ENCODE measurements at places on chromosomes 12 and 14.

- DNase-seq = no peak
Observed at GRCh38 chr14:91009501-91010152, 50.8 kb downstream of the RPS6KA5 start.

DNA sequence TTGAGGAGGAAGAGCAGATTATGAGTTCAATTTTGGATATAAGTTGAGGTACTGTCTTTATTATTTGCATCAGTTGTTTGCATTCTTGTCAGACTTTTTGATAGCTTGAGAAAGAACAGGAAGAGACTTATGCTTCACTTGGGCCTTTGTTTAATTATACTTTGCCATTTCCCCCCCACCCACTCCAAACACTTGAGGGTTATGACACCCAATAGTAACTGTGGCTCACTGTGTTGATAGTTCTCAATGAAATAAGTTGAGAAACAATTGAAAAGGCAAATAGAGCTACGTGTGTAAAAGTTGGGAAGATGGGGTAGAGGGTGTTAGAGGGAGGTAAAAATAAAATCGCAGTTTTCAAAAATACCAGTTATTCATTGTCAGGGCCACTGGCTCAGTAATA is 17.7 kb downstream of the NAA30 start:
- DNase-seq = no peak

- DNase-seq = no peak
Observed at GRCh38 chr14:86779416-86779815, 1213.6 kb downstream of the GALC start.

- DNase-seq = no peak
Observed at GRCh38 chr12:115583591-115583990, 693.9 kb downstream of the MED13L start.

DNA sequence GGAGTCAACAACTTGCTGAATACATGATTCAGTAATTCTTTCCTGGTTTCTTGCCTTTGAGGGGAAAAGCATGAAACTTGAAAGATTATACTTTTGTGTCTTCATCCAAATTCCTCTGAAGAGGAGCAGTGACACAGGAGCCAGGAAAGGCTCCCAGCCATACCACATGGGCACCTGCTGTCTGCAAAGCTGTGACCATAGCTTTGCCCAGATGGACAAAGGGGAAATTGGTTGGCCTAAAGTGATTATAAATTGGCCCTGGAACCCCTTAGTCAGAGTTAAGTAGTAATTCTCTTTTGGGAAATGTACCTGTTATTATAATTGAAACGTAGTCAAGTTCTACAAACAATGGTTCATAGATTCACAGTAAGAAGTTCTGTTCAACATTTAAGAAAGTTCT is 44.3 kb upstream of the DCN start:
- no peak for DNase-seq

DNA sequence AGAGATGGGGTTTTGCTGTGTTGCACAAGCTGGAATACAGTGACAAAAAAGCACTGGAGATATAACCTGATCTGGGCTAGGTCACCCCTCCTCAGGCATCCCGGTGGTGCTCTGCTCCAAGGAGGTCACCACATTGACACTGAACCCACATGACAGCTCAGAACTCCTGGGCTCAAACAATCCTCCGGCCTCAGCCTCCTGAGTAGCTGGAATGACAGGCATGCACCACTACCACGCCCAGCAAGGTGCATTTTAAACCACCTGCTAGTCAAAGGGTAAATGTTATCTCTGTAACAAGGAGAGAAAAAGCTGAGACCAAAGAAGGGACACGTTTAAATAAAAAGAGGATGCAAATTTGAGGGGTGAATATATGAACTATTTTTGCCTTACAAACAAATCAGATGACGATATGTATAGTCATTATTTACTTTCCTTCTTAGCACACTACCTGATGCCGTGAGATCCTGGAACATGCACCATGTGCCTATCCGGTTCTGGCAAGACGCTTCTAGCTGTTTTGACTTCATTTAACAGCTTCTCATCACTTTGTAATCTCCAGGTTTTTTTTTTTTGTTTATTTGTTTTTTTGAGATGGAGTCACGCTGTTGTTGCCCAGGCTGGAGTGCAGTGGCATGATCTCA is 135.1 kb downstream of the PPM1H start:
- no peak for DNase-seq

DNA sequence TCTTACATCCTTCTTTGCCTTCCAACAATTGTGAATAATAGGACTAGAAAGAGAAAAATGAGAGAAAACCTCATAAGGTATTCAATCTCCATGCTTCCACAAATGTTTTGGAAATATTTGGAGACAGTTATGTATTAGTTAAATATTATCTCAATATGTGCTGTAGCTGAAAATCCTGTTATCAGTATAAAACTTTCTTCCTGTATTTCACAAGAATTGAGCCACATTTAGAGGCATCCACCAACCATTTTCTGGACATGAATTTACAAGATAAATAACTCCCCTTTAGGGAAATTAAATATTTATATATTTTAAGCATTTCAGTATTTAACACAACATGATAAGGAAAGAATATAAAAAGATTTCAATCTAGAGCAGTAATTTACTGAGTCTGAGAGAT is 200.3 kb downstream of the GPHN start:
- DNase-seq = no peak

- DNase-seq = no peak
Observed at GRCh38 chr12:48157889-48158370, 615 bp upstream of the ASB8 start.

GRCh38 chr12:66600903-66601302 is 78.0 kb downstream of the GRIP1 start:
- DNase-seq = no peak
